ENCODE measurements at places on chromosomes 12 and 14. TPM values are rescaled to one million over a fixed set of nuclear protein-coding genes. Genes with fewer than 3 reads are reported as not detected.

The C3AR1 gene
- total RNA-seq = not detected

The SDR9C7 gene
- total RNA-seq = not detected

The MYF6 gene
- not detected for total RNA-seq

The NELL2 gene
- not detected for total RNA-seq

The KERA gene
- not detected for total RNA-seq

The RFLNA gene
- 0.13 TPM for total RNA-seq

The PLA2G1B gene
- not detected for total RNA-seq

The MYH6 gene
- total RNA-seq = not detected

The APOF gene
- total RNA-seq = not detected

The EIF2S3B gene
- 0.82 TPM for total RNA-seq

The TMEM253 gene
- 0.80 TPM for total RNA-seq

The RNASE4 gene
- 5.4 TPM for total RNA-seq

The MIP gene
- 0.20 TPM for total RNA-seq
